ENCODE measurements at places on chromosomes 11 and 22. TPM values are rescaled to one million over a fixed set of nuclear protein-coding genes. Genes with fewer than 3 reads are reported as not detected.

FREY1 gene
- 1.8 TPM for total RNA-seq

DNA sequence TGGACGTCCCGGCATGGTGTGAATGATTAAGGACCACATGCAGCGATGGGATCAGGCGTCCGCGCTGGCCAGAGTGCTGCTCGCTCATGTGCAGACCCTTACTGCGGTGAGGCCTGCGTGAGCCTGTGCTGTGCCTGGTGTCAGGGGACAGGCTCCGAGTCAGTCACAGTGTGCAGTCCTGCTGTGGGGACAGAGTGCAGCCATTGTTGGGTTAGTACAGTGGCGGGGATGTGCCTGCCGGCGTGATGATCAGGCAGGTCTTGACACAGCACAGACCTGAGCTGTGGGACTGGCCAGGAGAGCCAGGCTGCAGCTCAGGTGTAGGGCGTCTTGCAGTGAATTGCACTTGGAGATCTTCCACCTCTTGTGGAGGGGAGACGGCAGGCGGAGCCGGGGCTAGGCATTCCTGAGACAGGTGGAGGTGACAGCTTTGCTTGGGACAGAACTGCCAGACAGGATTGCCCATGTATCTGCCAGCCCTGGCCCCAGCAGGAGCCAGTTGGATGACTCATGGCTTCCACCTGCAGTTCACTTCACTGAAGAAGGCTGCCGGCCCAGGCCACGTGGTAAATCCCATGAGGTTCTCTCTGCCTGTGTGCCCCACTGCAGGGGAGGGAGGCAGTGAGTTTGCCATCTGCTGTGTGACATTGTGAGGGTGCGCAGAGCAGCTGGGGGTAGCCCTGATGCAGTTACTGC is 17.3 kb downstream of the TRMU start:
- no peak for ATAC-seq

DNA sequence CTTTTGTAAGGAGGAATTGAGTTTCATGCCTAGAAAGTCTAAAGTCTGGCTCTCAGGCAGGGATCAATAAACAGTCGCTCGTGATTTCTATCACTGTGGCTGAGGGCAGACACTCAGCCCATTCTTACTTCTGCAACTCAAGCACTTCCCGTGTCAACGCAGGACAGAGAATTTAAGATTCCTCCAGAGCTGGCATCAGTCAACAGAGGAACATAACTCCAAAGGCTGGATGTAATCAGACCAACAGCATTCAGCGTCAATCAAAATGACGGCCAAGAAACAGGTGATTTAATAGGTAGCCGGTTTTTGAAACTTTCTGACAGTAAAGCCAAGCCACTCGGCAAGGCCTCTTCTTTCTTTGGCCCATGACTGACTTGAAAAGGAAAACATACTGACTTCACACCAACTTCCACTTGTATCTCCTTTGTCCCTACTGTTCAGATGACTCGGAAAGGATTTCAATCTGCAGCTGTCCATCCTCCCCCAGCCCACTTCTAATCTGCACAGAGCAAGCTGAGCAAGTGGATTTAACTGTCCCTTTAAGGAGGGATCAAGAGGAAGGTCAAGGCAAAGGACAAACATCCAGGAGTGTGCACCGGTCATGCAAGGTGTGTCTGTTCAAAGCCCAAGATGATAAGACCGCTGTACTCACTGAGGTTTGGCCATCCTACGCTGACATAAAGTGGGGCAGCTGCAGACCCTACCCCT is 9.5 kb downstream of the VPS37C start:
- no peak for ATAC-seq

GRCh38 chr22:50048061-50048765 is 9.9 kb downstream of the TTLL8 start:
- ATAC-seq, result no peak

GRCh38 chr11:65551572-65552387 is 6.4 kb downstream of the LTBP3 start:
- ATAC-seq, result peak; percentile 46

GRCh38 chr11:34155057-34155756 is 49.8 kb downstream of the NAT10 start:
- ATAC-seq, result no peak
